ENCODE measurements at places on chromosomes 6 and 20.

- DNase-seq: no peak
These were observed 89.4 kb downstream of the PACRG start for GRCh38 chr6:162817196-162817595.

DNA sequence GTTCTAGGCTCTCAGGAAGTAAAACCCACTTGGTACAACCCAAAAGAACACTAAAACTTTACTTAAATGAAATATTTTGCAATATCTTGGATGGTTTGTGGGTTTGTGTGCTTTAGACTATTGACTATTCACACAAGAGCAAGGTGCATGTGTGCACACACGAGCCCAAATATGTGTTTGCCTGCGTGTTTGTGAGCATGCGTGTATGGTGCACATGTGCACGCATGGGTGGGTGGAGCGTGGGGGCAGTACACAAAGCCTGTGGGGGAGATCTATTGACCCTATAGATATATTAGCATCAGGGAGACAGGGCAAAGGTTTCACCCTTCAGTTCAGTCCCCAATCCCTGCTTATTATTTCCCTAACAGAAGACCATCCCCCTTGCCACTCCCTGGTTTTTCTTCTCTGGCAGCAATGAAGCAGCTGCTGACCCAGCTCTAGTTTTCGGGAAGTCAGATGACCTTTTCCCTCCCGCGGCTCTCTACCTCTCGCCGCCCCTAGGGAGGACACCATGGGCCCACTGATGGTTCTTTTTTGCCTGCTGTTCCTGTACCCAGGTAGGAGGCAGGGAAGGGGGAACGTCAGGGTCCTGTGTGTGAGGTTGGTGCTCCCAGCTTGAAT lies at the start of gene C2:
C2 (plus strand) TSS at position 476 of the 621 bp plus-strand sequence; CDS start at position 512, 36 bp downstream.
- no peak for DNase-seq

DNA sequence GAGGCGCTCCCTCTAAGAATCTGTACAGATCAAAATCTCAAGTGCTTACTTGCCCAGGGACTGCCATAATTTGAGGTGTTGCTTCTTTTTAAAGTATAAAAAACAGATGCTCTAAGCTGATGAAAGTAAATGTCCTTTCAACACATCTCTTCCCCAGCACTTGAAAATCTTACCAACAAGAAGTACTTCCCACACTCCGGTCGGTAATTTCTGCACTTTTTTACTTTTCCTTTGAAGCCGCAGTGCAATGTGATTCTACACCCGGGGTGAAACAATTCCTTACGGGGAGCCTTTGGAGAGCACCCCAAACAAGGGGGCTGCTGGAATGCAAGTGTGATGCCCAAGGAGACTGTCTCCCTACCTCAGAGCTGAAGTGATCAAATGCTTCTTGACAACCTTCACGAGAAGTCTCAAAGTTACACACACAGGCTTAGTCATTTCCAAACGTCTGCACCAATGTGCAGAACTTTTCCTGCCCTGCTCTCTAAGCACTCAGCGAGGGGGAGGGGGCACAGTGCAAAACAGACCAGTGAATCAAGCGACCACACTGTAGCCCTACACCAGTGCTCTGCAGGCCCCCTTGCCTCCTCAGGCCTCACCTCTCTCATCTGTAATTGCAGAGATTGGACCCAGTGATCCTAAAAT lies 56.7 kb downstream of the ATXN1 start:
- DNase-seq: no peak

- DNase-seq: no peak
These were observed 514.9 kb downstream of the CDKAL1 start for GRCh38 chr6:21049148-21049547.

- no peak for DNase-seq
These were observed 253.4 kb downstream of the PRL start for GRCh38 chr6:22043284-22043962.

DNA sequence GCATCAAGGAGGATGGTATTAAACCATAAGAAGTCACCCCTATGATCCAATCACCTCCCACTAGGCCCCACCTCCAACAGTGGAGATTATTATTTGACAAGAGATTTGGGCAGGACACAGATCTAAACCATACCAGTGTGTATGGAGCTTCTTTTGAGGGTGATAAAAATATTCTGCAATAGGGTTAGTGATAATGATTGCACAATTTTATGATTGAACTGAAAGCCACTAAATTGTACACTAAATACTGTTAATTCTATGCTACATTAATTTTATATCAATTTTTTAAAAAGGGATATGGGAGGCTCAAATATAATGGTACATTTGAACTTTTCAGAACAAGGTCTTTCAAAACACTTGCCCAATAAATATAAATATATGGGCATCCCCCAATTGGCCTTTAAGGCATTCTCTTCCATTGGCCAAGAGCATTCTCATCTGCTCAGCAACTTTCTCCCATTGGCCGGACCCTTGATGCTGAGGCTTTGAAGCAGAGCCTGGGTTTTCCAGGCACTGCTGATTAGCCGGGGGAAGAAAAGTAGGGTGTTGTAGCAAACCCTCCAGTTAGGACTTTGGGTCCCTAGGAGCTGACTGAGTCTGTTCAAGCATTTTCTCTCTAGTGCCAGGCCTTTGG lies 209.9 kb downstream of the LRFN2 start:
- DNase-seq: no peak

GRCh38 chr6:108690326-108691049 lies 129.8 kb downstream of the FOXO3 start:
- no peak for DNase-seq

GRCh38 chr6:133245007-133245406 lies 3.9 kb downstream of the EYA4 start:
- no peak for DNase-seq

- DNase-seq: peak; percentile 45
These were observed 100.1 kb upstream of the PRDM1 start for GRCh38 chr6:105985816-105986632.

- peak; percentile 65 for DNase-seq
These were observed 23.1 kb downstream of the FBXL4 start for GRCh38 chr6:98924647-98925046.

DNA sequence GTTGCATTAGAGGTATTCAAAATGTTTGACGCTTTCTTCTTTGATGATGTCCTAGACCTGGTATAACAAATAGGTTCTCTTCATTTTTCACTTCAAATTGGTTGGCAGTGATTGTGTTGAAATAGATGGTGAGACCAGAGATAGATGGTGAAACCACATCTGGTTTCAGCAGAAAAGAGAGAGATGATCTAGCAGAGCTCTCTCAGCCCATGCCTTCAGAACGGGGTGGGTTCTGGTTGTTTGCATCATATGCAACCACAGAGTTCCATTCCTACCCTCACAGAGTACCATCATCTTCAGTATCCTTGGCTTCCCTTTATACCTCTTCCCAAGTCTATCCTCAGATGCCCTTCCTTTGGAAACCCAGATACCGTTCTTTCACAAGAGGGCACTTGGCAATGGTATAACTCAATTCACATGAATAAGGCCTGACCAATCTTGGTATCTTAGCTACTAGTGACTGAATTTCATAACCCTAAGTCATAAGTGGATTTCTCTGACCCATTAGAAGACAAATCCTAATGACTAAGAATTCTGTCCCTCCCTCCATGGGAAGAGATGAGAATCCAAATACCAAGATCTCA lies 93.7 kb downstream of the UBE3D start:
- DNase-seq: no peak

GRCh38 chr20:32898729-32899128 lies 40.0 kb downstream of the EFCAB8 start:
- DNase-seq: no peak

DNA sequence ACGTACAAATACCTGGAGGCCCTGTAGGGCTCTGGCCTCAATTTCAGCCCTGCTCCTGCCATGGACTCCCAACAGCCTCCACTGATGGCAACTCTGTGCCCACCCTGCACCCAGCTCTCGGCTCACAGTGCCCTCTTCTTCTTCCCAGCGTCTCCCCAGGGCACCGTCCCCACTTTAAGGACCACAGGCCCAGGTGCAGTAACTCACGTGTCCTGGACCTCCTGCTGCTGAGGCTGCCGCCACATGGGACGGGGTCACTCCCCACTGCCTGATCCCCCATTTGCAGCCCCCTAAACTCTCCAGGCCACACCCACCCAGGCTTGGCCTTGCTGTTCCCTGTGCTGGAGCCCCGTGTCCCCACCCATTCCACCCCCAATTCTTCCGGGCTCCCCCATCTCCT lies 223.4 kb downstream of the PREX1 start:
- DNase-seq: no peak

DNA sequence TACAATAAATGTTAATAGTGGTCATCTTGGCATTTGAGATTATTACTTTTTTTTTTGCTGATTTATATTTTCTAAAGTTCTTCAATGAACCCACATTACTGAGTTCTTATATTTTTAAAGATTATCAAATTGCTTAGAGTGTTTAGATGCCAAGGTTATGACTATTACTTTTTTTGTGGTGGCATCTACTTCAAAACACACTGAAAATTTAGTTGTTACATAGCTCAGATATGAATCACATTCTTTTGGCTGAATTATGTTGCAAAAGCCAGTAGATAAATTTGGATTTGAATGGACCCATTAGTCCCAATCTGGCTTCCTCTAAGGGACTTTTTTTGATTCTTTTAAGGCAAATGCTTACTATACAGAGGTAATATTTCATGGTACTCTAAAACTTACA lies 8.9 kb downstream of the UTRN start:
- DNase-seq: no peak

- no peak for DNase-seq
These were observed 122.1 kb upstream of the PHACTR1 start for GRCh38 chr6:12594530-12594893.

DNA sequence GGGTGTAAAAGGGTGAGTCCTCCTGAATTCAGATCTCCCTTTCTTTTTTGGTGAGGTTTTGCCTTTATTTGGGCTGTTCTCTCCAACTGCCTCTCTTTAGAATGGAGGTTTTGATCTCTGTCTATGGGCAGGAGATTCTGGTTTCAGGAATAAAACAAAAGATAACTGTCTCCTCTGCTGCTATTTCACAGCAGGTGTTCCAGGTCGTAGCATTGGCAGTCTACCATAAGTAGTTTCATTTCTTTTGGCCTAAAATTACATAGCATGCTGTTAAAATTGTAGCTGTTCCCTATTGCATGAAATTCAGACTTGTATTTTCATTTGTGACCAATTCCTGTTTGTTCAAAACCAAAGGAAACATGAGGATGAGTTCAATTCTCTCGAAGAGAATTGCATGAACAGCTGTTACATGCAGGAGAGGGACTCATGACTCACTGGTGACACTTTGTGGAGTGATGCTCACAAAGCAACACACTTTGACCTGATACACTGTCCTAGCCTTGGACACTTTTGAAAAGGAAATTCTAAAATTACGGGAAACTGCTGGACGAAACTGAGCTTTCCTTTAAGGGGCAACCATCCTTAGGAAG lies 76.8 kb upstream of the SIRPG start:
- no peak for DNase-seq

DNA sequence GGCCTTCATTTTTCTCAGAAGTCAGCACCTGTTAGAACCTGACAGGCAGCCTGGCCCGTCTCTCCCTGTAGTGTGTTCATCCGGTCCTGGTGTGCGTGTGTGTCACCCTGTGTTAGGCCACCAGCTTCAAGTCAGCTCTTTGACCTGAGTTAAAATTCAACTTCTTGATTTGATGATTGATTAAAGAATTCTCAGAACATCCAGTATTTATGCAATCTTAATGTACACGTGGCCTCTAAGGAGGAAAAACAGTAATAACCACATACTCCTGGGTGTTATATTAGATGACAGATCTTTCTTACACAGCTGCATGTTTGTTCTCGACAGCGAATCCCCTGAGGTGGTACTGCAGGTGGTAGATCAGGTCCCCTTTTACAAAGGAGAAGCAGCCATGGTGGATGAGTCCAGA lies 19.1 kb upstream of the TMEM217 start:
- DNase-seq: no peak

DNA sequence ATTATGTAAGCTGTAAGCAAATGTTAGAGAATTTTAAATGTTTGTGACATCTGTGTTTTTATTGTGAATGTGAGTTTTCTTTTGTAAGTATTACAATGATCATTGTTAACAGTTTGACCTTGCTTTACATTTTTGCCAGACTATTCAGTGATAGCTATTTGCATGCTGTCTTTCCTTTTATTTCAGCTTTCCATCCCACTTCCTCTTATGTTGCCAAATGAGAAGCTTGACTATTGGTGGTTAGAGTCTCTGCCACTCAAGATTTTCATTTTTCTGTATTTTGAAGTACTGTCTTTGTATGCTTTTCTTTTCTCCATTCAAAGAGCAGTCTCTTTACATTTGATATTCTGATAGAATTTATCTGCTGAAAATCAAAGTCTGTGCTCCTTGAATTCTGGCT lies 104.1 kb downstream of the PRIM2 start:
- DNase-seq: no peak
